GM06990 (cell line): ENCODE measurements at places on chromosomes 7 and 10.

- DNase-seq, result no peak
These were observed 441.4 kb upstream of the ZMIZ1 start for GRCh38 chr10:78627254-78627795.

DNA sequence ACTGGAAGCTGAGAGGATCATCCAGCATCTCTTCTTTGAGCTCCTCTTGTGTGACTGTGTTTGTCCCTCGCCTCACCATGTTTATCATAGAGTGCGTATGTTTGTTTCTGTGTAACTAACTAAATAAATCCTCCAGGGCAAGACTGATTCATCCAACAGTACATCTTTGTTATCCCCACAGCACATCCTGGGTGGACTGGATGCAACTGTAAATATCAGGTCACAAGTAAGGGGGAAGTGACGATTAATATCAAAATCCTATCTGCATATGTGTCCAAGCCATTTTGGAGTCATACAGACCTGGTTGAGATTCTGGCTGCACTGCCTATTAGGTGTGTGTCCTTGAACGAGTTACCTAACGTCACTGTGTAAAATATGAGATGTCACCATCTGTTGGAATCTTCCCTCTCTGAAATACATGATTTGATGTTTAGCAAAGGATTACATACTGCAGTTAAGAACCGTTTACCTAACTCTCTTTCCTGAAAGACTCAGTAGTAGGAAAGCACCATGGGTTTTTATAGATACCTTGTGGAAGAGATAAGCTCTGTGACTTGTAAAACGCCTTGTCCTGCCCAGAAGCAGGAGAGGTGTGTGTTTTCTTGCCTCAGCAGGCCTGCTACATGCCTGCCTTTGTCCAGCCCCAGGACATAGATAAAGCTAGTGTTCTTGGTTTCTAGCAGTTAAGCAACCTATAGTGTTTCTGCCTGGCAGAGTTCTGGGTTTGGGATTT, 25.8 kb downstream of the WBP1L start:
- DNase-seq, result no peak

DNA sequence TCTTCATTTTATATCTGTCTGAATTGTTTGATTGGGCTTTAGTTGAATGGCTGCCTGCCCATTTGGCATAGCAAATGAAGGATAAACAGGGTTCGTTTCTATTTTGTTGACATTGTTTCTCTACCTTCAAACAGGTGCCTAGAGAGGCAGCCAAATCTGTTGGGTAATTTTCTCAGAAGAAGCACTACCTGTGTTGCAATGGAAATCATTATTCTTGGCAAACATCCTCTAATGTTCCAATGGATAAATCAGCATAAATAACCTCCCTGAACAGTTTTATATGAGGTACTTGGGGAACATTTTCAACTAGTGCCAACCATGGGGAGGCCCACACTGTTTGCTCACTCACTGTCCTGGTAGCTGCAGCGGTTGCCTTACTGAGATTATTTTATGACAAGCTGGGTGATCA, 64.4 kb upstream of the PLPP4 start:
- no peak for DNase-seq

DNA sequence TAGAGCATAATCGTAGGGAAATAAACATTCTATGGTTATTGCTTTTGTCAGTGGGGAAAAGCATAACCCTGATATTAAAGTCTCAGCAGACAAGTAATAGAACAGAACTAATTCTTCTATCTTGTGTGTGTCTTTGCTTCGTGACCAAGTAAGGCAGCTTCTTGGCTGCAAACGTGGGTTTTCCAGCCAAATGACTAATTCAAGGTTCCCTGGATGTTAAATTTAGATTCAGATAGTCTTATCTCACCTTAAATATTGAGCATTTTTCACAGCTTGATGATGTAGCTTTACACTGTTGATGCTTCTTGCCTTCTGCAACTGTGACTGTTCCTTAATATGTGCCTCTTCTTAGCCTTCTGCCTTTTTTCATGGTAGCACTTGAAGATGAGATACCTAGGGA, 113.0 kb downstream of the EXOC4 start:
- DNase-seq, result no peak

- DNase-seq, result no peak
These were observed 4.0 kb upstream of the TMEM236 start for GRCh38 chr10:17747883-17748550.
